ENCODE measurements at places on chromosomes 3 and 15.

- H3K4me3 ChIP-seq: no peak overlapping the region
- no peak for DNase-seq
- H3K36me3 ChIP-seq: no peaks in the 10 kb centered on the region
- no peaks in the 10 kb centered on the region for H3K4me1 ChIP-seq
These were observed 522.8 kb downstream of the CADM2 start for GRCh38 chr3:85481411-85482212.

DNA sequence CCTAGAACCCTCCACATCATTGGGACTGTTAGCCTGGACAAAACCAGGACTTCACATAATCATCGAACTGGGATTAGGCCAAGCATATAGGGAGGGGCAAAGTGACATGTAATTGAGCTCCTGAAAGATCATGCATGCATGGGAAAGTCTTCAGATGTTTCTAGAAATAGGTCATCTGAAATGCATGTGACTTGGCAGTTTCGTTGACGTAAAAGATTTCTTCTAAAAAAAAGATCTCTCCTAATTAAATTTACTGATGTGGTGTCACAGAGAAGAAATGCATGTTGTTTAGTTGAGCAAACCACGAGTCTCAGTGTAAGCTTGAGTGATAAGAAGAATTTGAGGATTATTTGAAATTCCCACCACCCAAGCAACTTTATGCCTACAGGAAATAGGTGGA lies 70.0 kb upstream of the LIMD1 start:
- H3K4me1 ChIP-seq: no peaks in the 10 kb centered on the region
- H3K27ac ChIP-seq: no peak overlapping the region
- no peak for DNase-seq
- H3K27me3 ChIP-seq: no peaks in the 10 kb centered on the region
- H3K36me3 ChIP-seq: peaks cover 29% of the 10 kb centered on the region

GRCh38 chr15:69561071-69561784 lies 108.6 kb downstream of the RPLP1 start:
- DNase-seq: no peak
- H3K27me3 ChIP-seq: no peaks in the 10 kb centered on the region
- H3K4me1 ChIP-seq: no peaks in the 10 kb centered on the region
- H3K4me3 ChIP-seq: no peak overlapping the region
- H3K27ac ChIP-seq: no peak overlapping the region
- H3K36me3 ChIP-seq: no peaks in the 10 kb centered on the region

GRCh38 chr3:86991482-86991815 lies 500 bp upstream of the VGLL3 start:
- peaks cover 4% of the 10 kb centered on the region for H3K4me1 ChIP-seq
- no peak overlapping the region for H3K27ac ChIP-seq
- DNase-seq: no peak
- no peaks in the 10 kb centered on the region for H3K36me3 ChIP-seq

DNA sequence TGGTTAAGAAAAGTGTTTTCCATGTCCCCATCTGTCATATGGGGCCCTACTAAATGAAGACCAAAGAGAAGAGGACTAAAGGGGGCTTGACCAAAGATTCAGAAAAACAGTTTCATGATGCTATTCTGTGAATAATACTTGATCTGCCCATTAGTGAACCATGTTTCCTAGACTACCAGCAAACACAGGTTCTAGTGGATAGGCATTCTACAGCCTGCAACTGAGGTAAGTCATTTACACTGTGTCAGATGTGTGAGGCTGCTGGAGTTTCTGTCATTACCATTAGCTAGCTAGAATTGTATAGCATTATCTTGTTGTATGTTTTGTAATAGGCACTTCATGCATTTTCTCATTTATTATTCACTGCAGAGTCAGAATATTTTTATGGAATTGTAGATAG lies 6.6 kb downstream of the GPR171 start:
- peaks cover 5% of the 10 kb centered on the region for H3K4me1 ChIP-seq
- H3K27me3 ChIP-seq: no peaks in the 10 kb centered on the region
- H3K36me3 ChIP-seq: peaks cover 3% of the 10 kb centered on the region
- H3K27ac ChIP-seq: no peak overlapping the region

DNA sequence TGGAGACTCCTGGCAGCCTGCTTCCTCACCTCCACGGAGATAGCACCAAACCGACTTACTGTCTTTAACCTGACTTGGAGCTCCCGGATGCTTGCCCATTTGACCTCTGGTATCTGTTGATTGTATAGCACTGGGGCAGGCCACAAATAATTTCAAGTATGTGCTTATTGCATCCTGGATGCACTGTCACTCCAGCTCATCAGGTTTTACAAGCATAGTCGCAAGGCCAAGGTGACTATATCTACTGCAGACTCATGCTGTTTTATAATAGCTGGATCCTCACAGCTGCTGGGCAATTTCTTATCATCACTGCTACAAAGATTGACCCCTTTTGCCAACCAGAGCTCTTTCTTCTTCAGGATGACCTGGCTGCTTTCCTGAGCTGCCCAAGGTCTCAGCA lies 45.6 kb downstream of the PEX5L start:
- DNase-seq: no peak
- no peak overlapping the region for H3K4me3 ChIP-seq
- H3K36me3 ChIP-seq: no peaks in the 10 kb centered on the region

GRCh38 chr15:80891006-80891405 lies 98.6 kb downstream of the MESD start:
- H3K4me3 ChIP-seq: no peak overlapping the region
- DNase-seq: no peak
- H3K27ac ChIP-seq: no peak overlapping the region
- no peaks in the 10 kb centered on the region for H3K36me3 ChIP-seq

DNA sequence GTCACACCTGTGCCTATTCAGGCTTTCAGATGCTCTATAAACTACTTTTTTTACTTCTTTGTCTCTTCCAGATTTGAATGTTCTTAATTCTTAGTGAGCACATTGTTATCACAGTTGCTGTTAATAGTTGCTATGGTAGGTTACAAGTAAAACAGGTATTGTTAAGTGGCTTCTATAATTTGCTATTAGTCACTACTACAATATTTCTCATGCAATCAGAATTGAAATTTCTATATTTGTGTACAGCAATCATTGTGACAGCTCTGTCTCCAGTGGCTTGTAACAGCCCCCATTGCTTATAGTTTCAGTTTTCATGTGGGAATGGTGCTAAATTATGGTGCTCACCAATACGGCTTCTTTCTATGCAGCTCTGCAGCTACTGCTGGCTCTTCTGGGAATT lies 318.4 kb upstream of the GOLIM4 start:
- H3K27me3 ChIP-seq: no peaks in the 10 kb centered on the region
- no peak for DNase-seq
- H3K27ac ChIP-seq: no peak overlapping the region

GRCh38 chr3:37189109-37189508 lies 14.7 kb upstream of the LRRFIP2 start:
- H3K27me3 ChIP-seq: no peaks in the 10 kb centered on the region
- no peak for DNase-seq
- H3K4me1 ChIP-seq: no peaks in the 10 kb centered on the region
- no peak overlapping the region for H3K27ac ChIP-seq

DNA sequence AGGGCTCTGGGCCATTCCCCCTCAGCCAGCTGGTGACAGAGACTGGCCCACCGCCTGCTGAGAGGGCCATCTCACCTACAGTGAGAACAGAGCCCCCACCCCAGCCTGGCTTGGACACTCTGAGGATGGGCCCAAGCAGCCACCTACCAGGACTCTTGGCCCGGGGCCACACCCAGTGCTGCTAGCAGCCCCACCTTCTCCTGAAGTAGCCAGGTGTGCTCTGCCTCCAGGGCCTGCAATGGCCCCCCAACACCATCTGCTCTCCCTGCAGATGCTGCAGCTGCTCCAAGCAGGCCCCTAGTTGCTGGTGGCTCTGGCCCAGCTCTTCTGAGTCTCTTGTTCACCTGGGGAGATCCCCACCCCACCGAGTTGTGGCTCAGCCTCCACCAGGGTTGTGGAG lies 6.8 kb upstream of the CLK3 start:
- no peak for DNase-seq
- H3K4me1 ChIP-seq: no peaks in the 10 kb centered on the region
- H3K27ac ChIP-seq: no peak overlapping the region
- no peaks in the 10 kb centered on the region for H3K36me3 ChIP-seq
- H3K27me3 ChIP-seq: no peaks in the 10 kb centered on the region

GRCh38 chr15:36080759-36081158 lies 498.7 kb upstream of the CDIN1 start:
- no peak for DNase-seq
- no peaks in the 10 kb centered on the region for H3K36me3 ChIP-seq
- H3K27me3 ChIP-seq: no peaks in the 10 kb centered on the region

DNA sequence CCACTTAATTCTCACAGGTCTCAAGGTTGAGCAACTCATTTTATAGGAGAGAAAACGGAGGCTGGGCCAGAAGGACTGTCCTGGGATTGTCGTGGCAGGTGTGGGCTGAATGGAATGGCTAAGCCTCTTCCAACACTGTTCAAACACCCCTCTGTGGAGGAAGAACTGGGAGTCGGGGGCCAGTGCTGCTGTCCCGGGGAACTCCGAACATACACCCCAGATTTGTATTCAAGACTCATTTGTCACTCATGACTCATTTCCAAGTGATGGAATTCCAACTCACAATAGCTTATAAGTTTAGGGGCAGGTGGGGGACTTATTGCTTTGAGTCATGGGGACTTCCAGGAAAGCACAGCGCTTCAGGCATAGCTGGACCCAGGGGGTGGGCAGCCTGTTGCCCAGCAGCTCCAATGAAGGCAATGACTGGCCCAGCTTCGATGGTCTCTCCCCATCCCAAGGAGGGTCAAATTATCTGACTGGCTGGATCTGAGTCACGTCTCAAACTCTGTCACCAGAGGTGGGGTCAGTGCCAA lies 72.5 kb downstream of the TM2D3 start:
- DNase-seq: no peak
- no peak overlapping the region for H3K27ac ChIP-seq
- no peaks in the 10 kb centered on the region for H3K36me3 ChIP-seq
- peaks cover 12% of the 10 kb centered on the region for H3K27me3 ChIP-seq
- no peaks in the 10 kb centered on the region for H3K4me1 ChIP-seq
- H3K4me3 ChIP-seq: no peak overlapping the region

DNA sequence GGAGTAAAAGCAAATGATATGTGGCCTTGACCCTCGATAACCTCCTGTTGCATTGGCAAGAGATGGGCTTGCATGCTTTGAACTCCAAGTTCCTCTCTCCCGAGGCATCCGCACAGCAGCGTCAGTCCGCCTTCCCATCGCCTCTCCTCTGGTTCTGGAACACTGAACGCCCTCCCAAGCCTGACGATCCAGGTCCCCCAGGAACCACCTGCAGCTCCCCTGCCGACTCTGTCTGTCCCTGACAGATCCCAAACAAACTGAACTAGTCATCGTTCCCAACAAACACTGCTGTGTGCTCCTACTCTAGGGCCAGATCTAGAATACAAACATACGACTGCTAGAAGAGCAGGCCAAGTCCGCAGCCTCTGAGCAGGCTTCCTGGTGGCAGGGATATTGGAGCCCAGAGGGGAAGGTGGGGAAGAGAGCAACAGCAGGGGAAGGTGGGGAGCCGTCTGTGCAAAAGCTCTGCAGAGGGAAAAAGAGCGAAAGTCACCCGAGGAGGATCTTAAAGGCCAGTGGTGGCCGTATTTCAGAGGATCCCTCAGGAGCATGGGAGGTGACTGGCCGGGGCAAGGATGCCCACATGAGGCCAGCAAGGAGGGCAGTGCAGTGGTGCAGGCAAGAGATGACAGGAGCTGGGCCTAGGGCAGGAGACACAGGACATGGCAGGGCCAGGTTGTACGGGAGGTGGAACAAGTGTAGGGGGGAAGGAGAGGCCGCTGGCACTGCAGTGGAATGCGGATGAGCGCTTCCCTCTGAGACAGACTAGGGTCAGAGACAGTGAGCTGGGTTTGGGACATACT lies 50.8 kb downstream of the PCSK6 start:
- H3K4me3 ChIP-seq: no peak overlapping the region
- H3K27me3 ChIP-seq: no peaks in the 10 kb centered on the region
- H3K4me1 ChIP-seq: no peaks in the 10 kb centered on the region

GRCh38 chr3:127233371-127233770 lies 40.4 kb downstream of the PRR23E start:
- H3K27me3 ChIP-seq: no peaks in the 10 kb centered on the region
- no peak overlapping the region for H3K27ac ChIP-seq
- no peak overlapping the region for H3K4me3 ChIP-seq
- H3K36me3 ChIP-seq: no peaks in the 10 kb centered on the region
- no peak for DNase-seq

GRCh38 chr15:70453766-70454165 lies 309.6 kb downstream of the UACA start:
- H3K36me3 ChIP-seq: no peaks in the 10 kb centered on the region
- H3K4me3 ChIP-seq: no peak overlapping the region
- peaks cover 11% of the 10 kb centered on the region for H3K4me1 ChIP-seq
- H3K27me3 ChIP-seq: peaks cover 7% of the 10 kb centered on the region
- no peak for DNase-seq

DNA sequence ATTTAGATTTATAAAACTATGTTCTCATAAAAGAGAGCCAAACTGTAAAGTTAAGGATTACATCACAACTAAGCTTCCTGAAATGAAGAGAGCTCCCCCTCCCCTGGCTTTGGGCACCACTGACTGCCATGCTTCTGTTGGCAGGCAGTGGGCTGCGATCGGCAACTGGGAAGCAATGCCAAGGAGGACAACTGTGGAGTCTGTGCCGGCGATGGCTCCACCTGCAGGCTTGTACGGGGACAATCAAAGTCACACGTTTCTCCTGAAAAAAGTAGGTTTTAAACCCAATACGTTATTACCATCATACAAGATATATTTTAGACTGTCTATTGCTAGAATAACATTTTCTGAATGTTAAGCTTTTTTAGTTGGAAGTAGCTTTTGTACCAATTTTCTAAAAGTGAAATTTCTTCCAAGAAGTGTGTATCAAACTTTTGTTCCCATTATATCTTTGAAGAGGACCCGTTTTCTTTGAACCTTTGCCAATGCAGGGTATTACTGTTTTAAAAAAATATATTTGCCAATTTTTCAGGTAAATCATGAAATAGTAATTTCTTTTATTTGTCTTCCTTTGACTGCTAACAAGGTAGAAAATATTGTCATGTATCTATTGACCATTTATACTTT lies 184.1 kb downstream of the ADAMTSL3 start:
- H3K4me3 ChIP-seq: no peak overlapping the region
- no peaks in the 10 kb centered on the region for H3K4me1 ChIP-seq
- no peak overlapping the region for H3K27ac ChIP-seq
- no peaks in the 10 kb centered on the region for H3K36me3 ChIP-seq
- H3K27me3 ChIP-seq: no peaks in the 10 kb centered on the region

Data from natural killer cell (primary cell).